Astrocyte of the hippocampus (primary cell): ENCODE measurements at places on chromosomes 2 and 18.

DNA sequence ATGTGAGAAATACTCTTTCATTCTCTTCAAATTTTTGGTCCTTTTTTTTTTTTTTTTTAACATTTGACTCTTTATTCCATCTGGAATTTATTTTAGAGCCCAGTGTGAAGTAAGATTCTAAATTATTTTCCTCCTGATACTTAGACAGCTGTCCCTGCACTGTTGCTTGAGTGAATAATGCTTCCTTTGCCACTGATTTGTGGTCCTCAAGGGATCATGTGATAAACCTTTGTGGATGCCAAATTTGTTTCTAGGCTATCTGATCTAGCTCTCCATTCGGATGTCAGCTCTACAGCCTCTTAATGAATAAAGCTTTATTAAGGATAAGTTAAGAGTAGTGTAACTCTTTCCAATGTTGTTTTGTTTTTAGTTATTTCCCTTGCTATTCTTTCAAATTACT is 142.3 kb downstream of the SMAD7 start:
- no peak for DNase-seq

DNA sequence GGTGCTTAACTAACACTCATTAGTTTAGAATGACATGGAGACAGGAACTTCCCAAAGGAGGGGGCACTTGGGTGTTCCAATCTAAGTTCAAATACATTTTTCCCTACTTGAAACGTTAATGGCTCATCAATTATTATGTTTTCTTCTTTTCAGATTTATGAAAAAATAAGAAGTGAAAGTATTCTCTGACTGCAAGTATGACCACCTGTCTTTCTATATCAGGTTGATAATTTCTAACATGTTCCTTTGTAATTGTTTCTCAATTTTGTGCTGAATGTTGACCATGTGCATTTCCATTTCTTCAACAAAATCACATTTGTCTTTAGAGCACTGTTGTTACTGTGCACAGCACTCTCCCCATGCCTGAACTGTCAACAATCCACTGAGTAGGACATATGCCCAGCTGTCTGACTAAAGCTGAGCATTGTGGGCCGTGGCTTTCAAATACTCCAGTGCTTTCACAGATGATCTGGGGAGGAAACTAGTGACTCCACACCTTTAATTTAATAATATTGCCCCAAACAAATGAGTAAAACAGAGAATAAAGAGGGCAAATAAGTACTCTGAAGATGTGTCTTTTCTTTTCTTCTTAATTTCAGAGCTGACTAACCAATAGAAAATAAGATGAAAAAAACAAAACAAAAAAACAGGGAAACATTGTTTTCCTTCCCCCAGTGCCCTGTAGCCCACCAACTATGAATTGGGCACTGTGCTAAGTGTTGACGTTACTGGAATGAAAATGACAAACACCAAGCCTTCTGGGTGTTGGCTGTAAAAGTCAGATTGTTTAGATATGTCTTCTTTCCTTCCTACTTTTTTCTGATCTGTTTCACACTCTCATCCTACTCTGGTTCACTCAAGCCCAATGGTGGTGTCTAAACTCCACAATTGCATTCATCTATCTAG is 16.0 kb downstream of the LANCL1 start:
- no peak for DNase-seq

DNA sequence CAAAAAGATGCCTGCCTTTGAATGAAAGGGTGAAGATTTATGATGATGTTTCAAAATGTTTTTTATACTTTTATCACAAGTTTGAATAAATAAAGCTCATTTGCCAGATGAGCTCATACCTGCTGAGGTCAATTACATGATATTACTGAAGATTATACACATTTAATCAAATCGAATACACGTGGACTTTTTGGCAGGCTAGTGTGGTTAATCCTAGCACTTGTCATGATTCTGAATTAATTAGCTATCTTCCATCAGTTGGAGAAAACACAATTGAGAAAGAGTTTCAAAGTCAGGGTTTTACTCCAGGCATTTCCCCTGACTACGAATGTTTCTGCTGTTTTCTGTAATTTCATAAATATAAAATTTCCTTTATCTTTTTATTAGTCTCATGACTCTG is 54.4 kb downstream of the LRPPRC start:
- no peak for DNase-seq

DNA sequence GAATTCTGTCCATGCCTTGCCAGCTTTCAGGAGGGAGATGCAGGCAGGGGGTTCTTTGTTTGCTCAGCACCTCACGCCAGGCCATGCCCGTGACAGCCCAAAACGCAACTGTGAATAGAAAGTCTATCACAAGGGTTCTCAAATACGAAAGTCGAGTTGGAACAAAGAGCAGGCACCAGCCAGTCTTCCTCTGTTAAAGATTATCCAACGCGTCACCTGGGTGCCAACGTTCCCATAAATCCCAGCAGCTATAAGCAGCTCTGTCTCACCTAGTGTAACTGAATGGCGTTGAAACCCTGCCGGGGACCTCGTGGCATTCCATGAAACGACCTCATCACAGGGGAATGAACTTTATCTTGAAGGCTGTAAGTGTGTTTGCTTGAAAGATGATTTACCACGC is 84.8 kb upstream of the GATA6 start:
- DNase-seq: peak; percentile 38

DNA sequence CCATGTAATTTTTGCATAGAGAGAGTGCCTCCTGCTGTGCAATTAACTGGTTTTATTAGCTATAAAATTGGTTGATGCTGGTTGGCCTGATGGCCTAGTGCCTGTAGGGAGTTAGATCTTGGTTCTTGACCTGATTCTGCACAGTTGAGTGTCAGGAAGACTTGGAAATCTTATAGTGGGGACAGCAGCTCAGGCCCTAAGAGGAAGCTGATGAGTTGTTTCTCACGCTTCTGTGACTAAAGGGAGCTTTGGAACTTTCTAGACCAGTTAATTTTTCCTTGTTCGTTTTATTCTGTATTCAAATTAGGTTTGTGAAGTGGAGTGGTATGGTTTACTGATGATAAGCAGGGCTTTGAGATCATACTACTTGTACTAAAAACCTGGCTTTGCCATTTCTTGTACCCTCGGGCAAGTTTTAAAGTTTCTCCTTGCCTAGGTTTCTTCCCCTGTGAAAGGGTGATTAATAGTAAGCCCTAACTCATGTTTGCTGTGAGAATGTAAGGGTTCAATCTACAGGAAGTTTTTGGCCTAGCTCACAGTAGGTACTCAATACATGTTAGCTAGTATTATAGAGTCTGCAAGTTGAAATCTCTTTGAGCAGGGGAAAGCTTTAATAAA is 82.1 kb downstream of the MAP3K20 start:
- no peak for DNase-seq
